Esophagus squamous epithelium (tissue), 5 donors: ENCODE measurements at places on chromosomes 3 and 15.

- H3K36me3 ChIP-seq: no peaks in the 10 kb centered on the region
- no peak overlapping the region for H3K4me3 ChIP-seq
- no peaks in the 10 kb centered on the region for H3K27me3 ChIP-seq
- H3K27ac ChIP-seq: no peak overlapping the region
These were observed 17.9 kb upstream of the EPB42 start for GRCh38 chr15:43238671-43239131.

DNA sequence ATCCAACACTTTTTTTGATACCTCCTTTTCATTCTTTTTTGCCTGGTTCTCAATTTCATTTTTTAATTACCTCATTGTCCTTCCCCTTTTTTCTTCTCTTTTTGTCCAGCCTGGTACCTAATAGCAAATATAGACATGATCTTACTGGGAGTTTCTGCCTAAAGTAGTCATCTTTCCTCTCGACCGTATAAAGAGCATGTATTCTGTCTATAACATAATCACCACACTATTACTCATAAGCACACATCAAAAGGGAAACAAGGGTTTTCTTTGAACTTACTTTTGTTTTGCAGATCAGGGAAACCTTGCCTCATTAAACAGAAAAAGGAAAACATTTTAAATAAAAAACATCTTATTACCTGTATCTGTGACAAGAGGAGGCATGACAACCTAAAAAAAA lies 33.0 kb downstream of the FAM98B start:
- no peaks in the 10 kb centered on the region for H3K36me3 ChIP-seq
- H3K27ac ChIP-seq: no peak overlapping the region
- no peaks in the 10 kb centered on the region for H3K27me3 ChIP-seq
- no peaks in the 10 kb centered on the region for H3K4me1 ChIP-seq
- H3K4me3 ChIP-seq: no peak overlapping the region

- no peaks in the 10 kb centered on the region for H3K27me3 ChIP-seq
- no peak for DNase-seq
- no peak overlapping the region for H3K4me3 ChIP-seq
- no peak overlapping the region for H3K27ac ChIP-seq
- H3K36me3 ChIP-seq: no peaks in the 10 kb centered on the region
These were observed 7.2 kb upstream of the ELP6 start for GRCh38 chr3:47520756-47521155.

DNA sequence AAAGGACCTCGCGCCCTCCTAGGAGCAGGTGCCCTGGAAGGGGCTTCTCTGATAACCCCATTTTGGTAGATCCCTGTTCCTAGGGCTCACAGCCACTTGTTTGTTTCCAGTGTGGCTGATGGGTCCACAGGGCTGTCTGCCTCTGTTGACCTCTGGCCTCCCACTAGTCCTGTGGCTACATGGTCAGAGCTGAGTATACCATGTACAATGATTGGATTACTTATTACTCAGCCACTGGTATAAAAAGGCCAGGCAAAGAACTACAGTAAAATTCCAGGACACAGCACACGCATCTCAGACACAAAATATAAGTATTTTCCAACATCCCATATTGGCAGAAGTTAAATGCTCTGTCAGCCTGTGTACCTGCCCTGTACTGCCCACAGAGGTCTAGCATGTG lies 277.3 kb downstream of the GABRG3 start:
- no peak overlapping the region for H3K4me3 ChIP-seq
- H3K4me1 ChIP-seq: no peaks in the 10 kb centered on the region
- no peaks in the 10 kb centered on the region for H3K27me3 ChIP-seq
- DNase-seq: no peak

DNA sequence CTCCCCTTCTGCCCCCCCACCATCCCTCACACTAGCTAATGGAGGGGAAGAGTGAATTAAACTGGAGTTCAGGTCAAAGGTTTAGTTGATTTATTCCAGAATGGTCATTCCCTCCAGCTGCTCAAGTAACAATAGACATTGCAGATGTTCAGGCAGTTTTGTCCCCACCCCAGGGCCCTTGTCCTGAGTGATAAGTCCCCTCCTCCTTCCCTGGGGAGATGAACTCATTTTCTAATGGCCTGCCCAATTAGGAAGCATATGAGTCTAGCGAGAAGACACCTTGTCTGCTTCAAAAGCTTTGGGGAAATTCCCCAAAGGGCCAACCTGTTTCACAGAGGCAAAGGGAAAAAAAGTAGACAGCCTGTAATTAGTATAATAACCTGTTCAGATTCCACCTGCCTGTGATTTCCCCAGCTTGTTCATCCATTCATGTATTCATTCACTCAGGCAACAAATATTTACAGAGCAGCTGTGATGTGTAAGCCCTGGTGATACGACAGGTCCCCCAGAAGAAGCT lies 165.3 kb downstream of the SHQ1 start:
- H3K27me3 ChIP-seq: no peaks in the 10 kb centered on the region
- no peak for DNase-seq
- H3K27ac ChIP-seq: no peak overlapping the region
- H3K4me1 ChIP-seq: no peaks in the 10 kb centered on the region
- no peaks in the 10 kb centered on the region for H3K36me3 ChIP-seq

DNA sequence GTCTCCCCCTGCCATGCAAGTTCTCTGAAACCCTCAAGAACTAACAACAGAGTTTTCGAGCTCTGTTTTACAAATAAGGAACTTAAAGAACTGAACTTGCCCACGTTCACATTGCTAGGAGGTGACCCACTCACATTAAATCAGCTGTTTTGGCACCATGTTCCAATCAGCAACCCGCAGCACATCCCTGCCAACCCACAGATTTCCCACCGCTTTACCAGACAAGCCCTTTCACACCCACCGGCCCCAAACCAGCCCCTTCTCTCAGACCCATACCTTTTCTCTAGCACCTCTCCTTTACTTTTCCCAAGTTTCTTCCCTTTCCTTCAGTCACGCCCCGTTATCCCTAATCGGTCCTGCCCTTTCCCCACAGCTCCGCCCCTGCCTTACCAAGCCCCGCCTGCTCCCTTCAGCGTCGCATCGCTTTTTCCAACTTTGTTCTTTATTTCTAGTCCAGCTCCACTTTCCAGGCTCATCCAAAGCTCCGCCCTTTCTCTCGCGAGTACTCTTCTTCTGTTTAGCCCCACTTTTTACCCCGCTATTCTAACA lies 804 bp upstream of the BRPF1 start:
- no peak for DNase-seq
- H3K4me1 ChIP-seq: peaks cover 20% of the 10 kb centered on the region
- no peaks in the 10 kb centered on the region for H3K27me3 ChIP-seq
- peak overlapping the region; percentile 72 for H3K4me3 ChIP-seq
- peak overlapping the region; percentile 91 for H3K27ac ChIP-seq
- H3K36me3 ChIP-seq: peaks cover 20% of the 10 kb centered on the region

- H3K4me3 ChIP-seq: peak overlapping the region; percentile 76
- H3K36me3 ChIP-seq: no peaks in the 10 kb centered on the region
- peaks cover 5% of the 10 kb centered on the region for H3K4me1 ChIP-seq
- H3K27me3 ChIP-seq: no peaks in the 10 kb centered on the region
- no peak for DNase-seq
These were observed 1.9 kb downstream of the TNIK start for GRCh38 chr3:171458071-171458863.

- H3K27ac ChIP-seq: no peak overlapping the region
- no peaks in the 10 kb centered on the region for H3K27me3 ChIP-seq
- no peaks in the 10 kb centered on the region for H3K4me1 ChIP-seq
- H3K36me3 ChIP-seq: no peaks in the 10 kb centered on the region
- DNase-seq: no peak
These were observed 98.4 kb upstream of the SPRED1 start for GRCh38 chr15:38154255-38154654.

DNA sequence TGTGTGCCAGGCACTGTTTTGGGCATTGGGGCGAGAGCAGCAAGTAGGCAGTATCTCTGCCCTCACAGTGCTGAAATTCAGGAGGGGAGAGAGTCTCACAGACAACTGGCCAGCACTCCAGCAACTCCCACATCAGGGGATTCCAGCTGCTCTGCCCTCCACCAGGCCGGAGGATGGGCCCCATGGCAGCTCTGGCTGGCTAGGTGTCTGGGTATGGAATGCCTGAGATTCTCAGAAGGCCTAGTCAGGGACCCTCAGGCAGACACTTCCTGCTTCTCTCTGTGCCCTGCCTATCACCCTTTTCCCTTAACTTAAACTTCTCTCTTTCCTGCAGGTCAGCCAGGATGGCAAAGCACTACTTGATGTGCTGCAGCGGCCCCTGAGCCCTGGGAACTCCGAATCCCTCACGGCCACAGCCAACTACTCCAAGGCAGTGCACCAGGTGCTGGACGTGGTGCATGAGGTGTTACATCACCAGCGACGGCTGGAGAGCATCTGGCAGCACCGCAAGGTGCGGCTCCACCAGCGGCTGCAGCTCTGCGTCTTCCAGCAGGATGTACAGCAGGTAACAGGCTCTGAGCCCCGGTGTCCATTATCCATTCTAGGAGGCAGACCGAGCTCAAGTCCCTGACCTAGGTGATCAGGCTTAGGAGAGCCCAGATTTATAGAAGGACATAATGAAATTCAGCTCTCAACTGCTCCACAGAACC lies 342.2 kb upstream of the ROPN1 start:
- H3K27me3 ChIP-seq: no peaks in the 10 kb centered on the region
- no peaks in the 10 kb centered on the region for H3K36me3 ChIP-seq
- H3K4me3 ChIP-seq: no peak overlapping the region
- DNase-seq: no peak
- no peaks in the 10 kb centered on the region for H3K4me1 ChIP-seq

- no peaks in the 10 kb centered on the region for H3K4me1 ChIP-seq
- DNase-seq: no peak
- H3K27ac ChIP-seq: no peak overlapping the region
- H3K4me3 ChIP-seq: no peak overlapping the region
- no peaks in the 10 kb centered on the region for H3K27me3 ChIP-seq
These were observed 17.6 kb downstream of the IFT80 start for GRCh38 chr3:160381470-160381869.

DNA sequence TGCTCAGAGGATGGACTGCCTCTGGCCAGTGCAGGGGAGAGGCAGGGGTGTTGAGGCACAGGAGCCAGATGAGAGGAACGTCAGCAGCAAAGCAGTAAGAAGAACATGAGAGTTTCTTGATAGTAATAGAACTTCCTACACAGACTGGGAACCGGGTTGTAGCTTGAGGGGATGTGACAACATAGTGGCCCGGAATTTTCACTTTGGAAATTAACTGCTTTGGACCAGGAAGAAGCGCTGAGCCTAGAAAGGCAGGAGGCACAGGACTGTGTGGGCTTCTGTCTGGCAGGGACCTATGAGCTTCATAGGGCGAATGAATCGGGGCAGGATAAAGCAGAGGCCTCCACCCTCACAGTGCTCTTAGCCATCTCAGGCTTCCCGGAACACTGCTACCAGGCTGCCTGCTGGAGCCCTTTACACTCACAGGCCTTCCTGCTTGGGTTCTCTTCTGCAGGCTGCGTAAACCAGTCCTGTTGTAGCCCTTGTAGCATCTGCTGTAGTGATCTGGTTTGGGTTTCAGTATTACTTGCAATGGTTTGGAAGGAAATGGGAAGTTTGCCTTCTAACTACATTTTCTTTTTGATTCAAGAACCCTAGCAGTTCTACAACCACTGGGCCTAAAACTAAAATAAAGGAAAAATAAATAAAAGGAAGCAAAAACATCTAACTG lies 3.3 kb upstream of the ADPGK start:
- H3K27ac ChIP-seq: no peak overlapping the region
- no peak for DNase-seq
- H3K27me3 ChIP-seq: no peaks in the 10 kb centered on the region
- no peaks in the 10 kb centered on the region for H3K36me3 ChIP-seq
- no peak overlapping the region for H3K4me3 ChIP-seq

DNA sequence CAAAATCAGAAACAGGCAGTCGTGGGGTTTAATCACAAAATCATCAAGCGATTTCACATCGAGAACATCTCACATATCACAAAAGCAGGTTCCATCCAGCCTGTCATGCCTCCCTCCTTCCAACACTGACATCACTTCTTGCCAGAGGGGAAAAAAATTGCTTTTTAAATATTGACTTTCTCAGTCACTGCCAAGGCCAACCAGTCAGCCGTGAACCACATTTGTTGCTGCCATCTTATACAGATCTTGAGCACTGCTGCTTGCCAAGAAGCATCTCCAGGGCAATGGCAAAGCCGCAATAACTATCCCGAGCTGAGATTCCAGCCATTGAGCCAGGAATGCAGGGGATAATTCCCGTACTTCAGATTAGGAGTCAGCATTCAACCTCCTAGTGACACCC lies 174.6 kb downstream of the ANXA2 start:
- H3K4me3 ChIP-seq: no peak overlapping the region
- no peak overlapping the region for H3K27ac ChIP-seq
- no peak for DNase-seq
- H3K4me1 ChIP-seq: no peaks in the 10 kb centered on the region

DNA sequence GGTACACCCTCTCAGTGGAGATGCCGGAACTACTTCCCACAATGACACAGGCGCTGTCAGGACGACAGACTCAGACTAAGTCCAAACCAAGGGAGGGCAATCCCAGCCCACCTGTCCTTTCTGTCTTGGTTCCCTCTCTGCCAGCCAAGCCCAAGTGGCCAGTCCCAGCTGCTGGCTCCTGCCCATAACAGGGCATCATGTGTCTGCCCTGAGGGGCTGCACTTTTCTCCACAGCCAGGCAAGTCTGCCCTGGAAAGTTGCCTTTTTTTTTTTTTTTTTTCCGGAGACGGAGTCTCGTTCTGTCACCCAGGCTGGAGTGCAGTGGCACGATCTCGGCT lies 20.0 kb upstream of the BCL2A1 start:
- no peak overlapping the region for H3K4me3 ChIP-seq
- no peaks in the 10 kb centered on the region for H3K4me1 ChIP-seq
- H3K27me3 ChIP-seq: no peaks in the 10 kb centered on the region
- DNase-seq: no peak
- H3K36me3 ChIP-seq: no peaks in the 10 kb centered on the region

- no peaks in the 10 kb centered on the region for H3K36me3 ChIP-seq
- no peaks in the 10 kb centered on the region for H3K27me3 ChIP-seq
- DNase-seq: no peak
- H3K4me1 ChIP-seq: no peaks in the 10 kb centered on the region
- H3K27ac ChIP-seq: no peak overlapping the region
These were observed 161.0 kb upstream of the UBE2E2 start for GRCh38 chr3:23041918-23042696.

- no peaks in the 10 kb centered on the region for H3K36me3 ChIP-seq
- H3K27me3 ChIP-seq: no peaks in the 10 kb centered on the region
- H3K4me3 ChIP-seq: no peak overlapping the region
- DNase-seq: no peak
- H3K4me1 ChIP-seq: no peaks in the 10 kb centered on the region
- no peak overlapping the region for H3K27ac ChIP-seq
These were observed 707.2 kb downstream of the NTRK3 start for GRCh38 chr15:87549296-87549695.

GRCh38 chr15:32838820-32839219 lies 121.0 kb downstream of the GREM1 start:
- DNase-seq: no peak
- H3K27me3 ChIP-seq: no peaks in the 10 kb centered on the region
- peak overlapping the region; percentile 26 for H3K27ac ChIP-seq
- no peak overlapping the region for H3K4me3 ChIP-seq
- no peaks in the 10 kb centered on the region for H3K4me1 ChIP-seq

- H3K4me3 ChIP-seq: no peak overlapping the region
- no peaks in the 10 kb centered on the region for H3K27me3 ChIP-seq
- DNase-seq: no peak
- no peaks in the 10 kb centered on the region for H3K4me1 ChIP-seq
- no peak overlapping the region for H3K27ac ChIP-seq
These were observed 20.3 kb downstream of the KY start for GRCh38 chr3:134630506-134630905.
